ENCODE measurements at places on chromosomes 7 and 10.

GRCh38 chr7:108449521-108449920 is 6.7 kb downstream of the NRCAM start:
- DNase-seq, result no peak

DNA sequence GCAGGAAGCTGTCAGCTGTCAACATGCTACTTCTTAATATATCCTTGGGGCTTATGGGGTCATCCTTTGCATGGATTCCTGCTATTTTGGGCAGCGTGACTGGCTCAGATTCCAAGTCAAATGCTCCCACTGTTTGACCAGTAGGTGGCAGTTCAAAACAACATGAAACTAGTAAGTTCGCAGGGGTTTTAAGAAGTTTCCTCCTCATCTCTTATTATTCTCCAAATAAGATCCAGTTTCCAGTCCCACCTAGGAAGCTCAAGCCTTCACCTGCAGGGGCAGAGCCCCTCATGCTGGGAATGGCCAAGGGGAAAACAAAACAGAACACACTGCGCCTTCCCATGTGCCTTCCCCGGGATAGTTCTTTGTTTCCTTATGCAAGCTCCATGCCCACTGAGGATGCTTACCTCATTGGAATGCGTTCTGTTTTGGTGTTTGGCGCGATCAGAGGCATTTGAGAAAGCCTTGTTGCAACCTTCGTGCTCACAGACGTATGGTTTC is 259.8 kb downstream of the GLI3 start:
- peak; percentile 27 for DNase-seq

GRCh38 chr10:22338931-22339330 is 6.4 kb upstream of the SPAG6 start:
- DNase-seq, result no peak

DNA sequence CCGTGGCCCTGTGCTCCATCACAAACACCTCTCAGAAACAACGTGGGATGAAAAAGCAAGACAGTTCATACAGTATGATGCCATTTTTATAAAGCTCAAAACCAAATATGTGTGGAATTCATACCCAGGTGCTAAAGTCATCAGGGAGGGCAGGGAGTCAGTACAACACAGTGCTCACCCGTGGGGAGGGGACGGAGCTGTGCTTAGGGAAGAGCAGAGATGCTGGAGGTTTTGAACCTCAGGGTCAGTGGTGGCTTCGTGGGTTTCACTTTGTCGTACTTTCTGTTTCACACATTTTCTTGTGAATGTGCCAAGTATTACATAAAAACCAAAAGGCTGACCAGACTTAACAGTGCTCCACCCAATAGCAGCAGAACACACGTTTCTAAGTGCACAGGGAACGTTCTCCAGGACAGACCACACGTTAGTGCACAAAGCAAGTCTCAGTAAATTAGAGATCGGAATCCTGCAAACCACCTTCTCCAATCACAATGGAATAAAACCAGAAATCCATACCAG is 21.2 kb downstream of the ZMIZ2 start:
- DNase-seq, result peak; percentile 38

- no peak for DNase-seq
Measured at GRCh38 chr7:101173752-101174244, 6.3 kb downstream of the NAT16 start.

DNA sequence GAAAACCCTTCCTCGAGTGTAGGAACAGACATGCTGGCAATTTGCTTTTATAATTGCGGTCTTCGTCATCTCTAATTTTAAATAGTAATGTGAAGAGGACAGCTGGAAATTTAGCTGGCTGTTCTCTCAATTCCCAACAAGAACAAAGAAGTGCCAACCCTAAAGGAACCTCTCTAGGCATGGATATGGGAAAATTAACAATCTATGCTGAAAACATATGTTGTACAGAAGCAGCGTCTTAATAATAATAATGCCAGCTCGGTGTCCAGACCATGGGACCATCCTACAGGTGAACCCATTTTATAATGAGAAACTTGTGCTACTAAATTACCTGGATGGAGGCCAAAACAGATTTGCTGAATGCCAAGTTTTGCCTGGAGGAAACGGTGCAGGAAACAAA is 641.4 kb upstream of the MGMT start:
- no peak for DNase-seq

DNA sequence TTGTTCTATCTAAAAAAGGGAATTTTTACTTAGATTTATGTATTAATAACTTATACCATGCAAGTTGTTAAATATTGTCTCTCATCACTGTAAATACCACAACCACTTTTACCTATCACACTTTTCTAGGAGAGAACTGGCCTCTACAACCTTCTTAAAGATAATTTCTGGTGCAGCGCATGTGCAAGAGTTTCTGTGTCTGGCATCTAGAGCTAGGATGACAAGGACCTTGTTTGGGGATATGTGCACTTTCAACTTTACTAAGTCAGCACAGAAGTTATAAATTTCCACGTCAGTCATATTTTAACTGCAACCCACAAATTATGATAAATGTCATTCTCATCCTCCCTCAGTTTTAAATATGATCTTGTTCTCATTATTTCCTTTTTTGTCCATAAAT is 156.9 kb upstream of the ADCY1 start:
- no peak for DNase-seq

DNA sequence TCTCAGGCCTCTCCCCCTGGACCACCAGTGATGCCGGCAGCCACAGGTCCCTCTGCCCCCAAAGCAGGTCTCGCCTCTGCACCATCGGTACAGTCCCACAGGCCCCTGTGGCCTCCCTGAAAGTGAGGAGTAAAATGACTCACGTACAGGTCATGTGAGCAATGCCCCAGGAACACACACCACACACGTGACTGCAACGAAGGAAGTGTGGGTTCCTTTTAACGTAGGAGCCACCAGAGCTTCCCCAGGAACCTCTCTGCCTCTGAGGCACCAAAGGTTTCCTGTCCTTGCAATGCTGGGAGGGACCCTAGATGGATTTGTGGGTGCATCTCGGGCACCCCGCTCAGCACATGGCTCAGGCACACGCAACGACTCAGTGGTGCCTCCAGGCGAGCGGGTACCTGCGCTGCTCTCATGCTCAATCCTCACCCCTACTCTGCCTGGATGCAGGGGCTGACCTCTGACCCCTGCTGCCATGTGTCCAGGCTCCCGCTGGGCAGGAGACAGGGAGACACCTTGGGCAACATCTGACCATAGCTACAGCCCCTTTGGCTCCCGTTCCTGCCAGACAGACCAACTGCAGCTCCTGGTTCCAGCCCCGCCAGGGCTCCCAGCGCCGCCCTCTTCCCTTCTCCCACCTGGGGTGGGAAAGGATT is 120.7 kb downstream of the PRKAG2 start:
- no peak for DNase-seq

- no peak for DNase-seq
Measured at GRCh38 chr10:102242118-102242485, 790 bp upstream of the PITX3 start.

GRCh38 chr7:94240902-94241301 is 153.8 kb upstream of the COL1A2 start:
- no peak for DNase-seq

DNA sequence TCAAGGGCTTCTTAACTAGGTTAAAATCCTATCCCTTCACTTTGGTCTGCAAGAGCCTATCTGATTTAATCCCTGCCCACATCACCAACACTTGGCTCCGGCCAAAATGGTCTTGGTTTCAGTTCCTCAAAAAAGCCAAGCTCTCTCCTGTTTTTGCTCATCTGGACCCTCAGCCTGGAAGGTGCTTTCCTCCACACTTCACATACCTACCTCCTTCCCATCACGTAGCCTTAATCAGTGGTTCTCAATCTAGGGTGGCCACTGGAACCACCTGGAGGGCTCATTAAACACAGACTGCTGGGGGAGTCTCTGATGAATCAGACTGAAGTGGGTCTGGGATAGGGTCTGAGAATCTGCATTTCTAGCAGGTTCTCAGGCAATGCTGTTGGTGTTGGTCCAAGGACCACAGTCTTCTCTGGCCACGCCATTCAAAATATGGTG is 227.0 kb upstream of the AOAH start:
- DNase-seq, result no peak

DNA sequence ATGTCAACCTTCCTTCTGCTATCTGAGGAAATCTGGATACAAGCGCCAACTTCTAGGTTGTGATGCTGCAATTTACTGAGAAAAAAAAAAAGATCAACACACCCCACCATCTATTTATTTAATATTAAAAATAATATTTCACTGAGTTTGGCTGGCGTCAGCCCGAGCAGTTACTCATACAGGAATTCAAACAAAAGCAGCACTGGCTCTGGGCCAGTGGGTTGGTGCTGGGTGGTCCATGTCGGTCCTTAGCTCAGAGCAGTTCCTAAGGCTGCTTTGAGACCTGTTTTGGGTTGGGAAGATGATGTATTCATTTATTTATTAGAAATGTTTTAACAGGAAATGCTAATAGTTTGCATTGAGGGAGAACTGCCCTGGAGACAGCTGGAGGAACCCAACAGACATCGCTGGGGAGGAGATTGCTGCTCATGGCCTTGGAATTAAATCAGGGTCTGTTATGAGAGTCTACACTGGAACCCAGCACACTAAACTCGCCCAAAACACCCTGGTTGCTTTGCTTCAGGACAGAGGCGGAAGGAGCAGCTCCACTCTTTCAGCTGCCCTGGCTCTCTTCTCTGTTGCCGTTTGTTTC is 36.3 kb upstream of the GOT1 start:
- peak; percentile 47 for DNase-seq

GRCh38 chr10:115903207-115903606 is 369.8 kb downstream of the GFRA1 start:
- no peak for DNase-seq

DNA sequence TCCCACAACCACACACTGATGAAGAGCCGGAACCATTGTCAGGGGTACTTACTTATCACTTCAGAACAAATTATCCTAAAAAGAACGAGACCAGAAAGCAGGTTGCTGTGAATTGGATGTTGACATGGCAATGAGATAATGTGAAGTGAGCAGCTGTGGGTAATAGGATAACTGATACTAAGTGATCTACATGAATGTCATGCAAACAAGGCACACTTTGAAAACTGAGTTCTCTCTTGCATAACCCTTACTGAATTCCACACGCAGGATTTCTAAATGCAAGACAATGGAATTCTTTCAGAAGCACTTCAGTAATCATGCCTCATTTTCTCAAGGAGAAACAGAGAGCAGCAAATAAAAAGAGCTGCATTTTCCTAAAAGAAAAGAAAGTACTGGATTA is 242.5 kb upstream of the TMEM229A start:
- DNase-seq, result no peak

DNA sequence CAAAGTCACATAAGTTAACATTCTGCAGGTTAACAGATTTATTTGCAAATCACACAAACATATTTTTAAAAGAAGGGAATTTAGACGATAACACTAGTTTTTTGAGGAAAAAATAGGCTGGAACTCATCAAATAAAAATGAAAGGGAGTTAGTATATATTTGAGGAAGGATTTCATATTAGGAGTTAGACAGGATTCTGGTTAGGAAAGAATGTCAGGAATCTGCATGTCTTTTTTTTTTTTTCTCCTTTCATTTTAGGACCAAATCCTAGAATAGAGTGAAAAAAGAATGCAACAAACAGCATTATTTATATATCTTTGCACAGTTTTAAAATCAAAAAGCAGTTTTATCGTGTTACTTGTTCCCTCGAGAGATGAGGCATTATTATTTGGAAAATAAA is 8.9 kb upstream of the TRDMT1 start:
- no peak for DNase-seq

- peak; percentile 8 for DNase-seq
Measured at GRCh38 chr7:78769481-78770101, 683.9 kb downstream of the MAGI2 start.

GRCh38 chr10:21530641-21531040 is 3.4 kb upstream of the MLLT10 start:
- no peak for DNase-seq

DNA sequence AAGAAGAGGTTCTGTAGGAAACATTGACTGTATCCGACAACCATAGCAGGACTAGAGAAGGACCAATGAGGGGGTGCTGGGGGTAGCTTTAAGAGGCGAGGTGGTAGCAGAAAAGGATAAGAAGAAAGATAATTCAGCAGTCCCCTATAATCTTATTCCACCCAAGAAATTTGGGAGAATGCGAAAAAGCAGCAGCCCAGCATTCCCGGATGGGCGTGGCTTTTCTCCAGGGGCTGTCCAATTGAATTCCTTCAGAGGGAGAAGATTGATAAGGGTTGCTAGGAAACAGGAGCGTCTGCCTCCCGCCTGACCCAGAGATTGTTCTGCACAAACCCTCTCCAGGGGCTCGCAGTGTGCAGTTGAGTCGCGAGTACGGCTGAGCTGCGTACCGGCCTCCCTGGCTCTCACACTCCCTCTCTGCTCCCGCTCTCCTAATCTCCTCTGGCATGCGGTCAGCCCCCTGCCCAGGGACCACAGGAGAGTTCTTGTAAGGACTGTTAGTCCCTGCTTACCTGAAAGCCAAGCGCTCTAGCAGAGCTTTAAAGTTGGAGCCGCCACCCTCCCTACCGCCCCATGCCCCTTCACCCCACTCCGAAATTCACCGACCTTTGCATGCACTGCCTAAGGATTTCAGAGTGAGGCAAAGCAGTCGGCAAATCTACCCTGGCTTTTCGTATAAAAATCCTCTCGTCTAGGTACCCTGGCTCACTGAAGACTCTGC is at the start of gene GRM3:
TSS of gene GRM3 (plus strand) at position 349 of the 721 bp plus-strand sequence. CDS start 121,237 bp downstream, outside the sequence.
- no peak for DNase-seq

- DNase-seq, result no peak
Measured at GRCh38 chr10:26451903-26452302, 13.8 kb downstream of the APBB1IP start.

DNA sequence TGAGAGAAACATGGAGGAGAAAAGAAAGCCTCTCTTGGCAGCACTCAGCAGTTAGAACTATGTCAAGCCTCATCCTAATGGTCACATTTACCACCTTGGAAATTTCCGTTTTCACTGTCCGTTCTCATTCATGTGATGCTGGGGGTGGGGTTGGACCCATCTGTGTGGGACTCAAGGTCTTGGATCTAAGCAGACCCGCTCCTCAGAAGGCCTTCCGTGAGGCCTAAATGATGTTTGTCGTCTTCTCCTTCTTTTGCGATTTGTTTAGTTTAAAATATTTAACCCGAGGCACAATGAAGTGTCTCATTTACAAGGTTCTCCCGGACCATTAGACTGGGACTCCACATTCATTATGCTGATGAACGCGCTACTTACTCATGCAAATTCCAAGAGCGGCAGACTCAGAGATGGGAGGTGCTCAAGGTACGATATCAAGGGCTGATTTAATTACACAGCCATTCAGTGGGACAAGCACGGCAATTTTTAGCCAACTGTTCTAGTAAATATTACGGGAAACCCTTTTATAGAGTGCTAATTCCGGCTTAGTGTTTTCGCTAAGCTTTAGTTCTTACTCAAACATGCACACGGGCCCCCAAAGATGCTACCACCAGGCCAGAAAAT is 109.1 kb upstream of the EFCAB10 start:
- no peak for DNase-seq

GRCh38 chr7:140209866-140210609 is 33.3 kb upstream of the KDM7A start:
- DNase-seq, result no peak

- DNase-seq, result no peak
Measured at GRCh38 chr10:99484626-99485581, 47.8 kb upstream of the NKX2-3 start.

All from large intestine (tissue), 12 donors.